Inflammatory macrophage treated with lipopolysaccharide for 4 hours (primary cell): ENCODE measurements at places on chromosomes 3 and 15.

DNA sequence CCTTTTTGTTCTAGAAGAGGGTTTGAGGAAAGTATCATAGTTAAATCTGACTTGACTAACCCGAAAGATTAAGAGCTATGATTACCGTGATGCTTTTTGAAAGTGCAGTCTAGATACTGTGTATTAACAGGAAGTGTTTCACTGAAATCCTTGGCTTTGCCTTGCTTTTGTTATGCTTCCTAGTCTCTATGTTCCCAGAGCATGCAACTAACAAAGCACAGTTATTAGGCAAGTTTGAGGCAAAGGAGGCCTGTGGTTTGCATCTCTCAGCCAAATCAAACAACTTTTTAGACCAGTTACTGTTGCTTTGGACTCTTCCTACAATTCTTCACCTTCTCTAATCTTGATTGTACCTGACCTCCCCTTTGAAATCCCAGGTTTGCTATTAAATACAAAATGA is 3.9 kb downstream of the LXN start:
- DNase-seq = no peak

GRCh38 chr3:134809427-134810051 is 14.5 kb downstream of the EPHB1 start:
- no peak for DNase-seq

DNA sequence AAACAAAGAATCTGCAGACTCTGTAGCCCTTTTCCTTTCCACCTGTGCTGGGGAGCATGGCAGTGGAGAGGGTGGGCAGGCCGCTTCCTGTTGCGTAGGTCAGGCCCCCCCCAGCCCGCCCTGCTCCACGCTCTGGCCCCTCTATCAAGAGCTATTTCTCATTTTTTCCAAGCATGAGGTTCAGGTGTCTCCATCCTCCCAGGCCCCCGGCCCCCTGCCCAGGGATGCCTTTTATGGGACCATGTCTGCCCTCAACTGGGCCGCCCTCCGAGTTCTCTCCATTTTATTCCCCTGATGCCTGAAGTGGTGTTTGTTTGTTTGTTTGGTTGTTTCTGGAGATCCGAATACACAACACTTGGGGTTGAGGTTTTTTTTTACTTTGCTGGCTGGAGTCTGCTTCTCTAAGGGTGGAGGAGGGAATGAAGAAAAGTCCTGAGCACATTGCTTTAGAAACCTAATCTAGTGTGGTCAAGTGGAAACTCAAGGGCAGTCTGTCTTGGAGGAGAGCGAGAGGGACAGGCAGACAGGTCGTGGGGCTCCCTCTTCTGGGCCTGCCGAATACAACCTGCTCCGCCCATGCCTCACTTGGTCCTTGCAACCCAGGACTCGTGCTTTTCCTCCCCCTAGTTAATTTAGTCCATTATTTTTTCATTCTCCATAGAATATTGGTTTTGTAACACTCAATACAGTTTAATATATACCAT is 176.5 kb upstream of the LYSMD4 start:
- no peak for DNase-seq

- no peak for DNase-seq
Measured at GRCh38 chr3:50202353-50203112, 2.5 kb upstream of the SLC38A3 start.

GRCh38 chr3:64355401-64355807 is 130.1 kb upstream of the PRICKLE2 start:
- no peak for DNase-seq
